ENCODE measurements at places on chromosomes 1 and 21.

- DNase-seq = no peak
Measured at GRCh38 chr1:221159608-221160007, 280.4 kb downstream of the HLX start.

DNA sequence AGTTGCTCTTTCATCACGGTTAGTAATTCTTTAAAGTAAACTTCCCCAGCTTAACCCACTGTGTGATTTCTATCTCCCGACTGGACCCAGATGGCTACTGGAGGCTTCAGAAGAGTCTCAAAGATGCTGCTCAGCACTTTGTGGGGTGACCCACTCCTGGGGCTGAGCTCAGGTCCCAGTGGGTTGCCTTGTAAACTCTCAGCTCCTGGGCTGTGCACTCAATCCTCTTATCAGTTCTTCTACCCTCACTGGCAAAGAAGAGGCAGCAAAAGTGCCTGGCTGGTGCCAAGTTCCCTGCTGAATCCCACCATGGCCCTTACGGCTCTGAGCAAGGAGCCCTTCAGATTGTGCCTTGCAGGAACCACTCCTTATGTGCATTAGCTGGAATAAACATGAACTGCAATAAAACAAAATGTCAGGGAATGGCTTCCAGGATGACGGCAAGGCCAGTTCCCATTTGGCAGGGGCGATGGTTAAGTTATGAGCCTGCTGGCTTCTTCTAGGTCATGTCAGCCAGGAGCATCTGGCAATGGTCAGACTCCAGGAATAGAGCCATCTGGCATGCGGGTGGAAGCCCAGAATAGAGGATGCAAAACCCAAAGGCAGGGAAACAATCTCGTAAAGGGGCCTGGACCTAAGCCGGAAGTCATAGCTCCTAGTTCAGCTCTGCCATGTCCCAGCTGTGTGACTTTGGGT lies 6.8 kb downstream of the MYOC start:
- no peak for DNase-seq

DNA sequence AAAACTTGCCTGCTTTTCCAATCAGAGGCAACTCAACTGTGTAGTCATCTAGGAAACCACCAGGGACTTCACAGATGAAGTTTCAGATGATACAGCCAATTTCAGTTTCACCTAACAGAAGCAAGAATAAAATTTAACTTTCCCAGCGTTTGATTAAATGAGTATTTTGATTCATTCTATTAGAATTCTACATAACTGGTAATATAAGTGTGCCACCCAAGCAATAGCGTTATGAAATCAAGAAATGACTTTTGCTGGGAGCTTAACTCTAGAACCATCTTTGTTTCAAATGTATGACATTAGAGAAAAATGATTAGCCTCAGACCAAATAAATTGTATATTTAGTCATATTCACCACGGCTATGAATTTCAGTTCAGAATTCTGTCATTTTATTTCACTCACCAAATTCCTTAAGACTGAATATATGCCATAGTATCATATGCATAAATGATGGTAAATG lies 239.3 kb downstream of the NRIP1 start:
- DNase-seq = no peak

DNA sequence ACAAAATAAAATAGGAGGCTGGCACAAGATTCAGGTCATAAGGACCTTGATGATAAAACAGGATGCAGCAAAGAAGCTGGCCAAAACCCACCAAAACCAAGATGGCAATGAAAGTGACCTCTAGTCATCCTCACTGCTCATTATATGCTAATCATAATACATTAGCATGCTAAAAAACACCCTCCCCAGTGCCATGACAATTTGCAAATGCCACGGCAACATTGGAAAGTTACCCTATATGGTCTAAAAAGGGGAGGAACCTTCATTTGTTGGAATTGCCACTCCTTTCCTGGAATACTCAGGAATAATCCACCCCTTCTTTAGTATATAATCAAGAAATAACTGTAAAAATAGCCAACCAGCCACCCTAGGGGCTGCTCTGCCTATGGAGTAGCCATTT lies 108.8 kb upstream of the GRIK1 start:
- DNase-seq = no peak

DNA sequence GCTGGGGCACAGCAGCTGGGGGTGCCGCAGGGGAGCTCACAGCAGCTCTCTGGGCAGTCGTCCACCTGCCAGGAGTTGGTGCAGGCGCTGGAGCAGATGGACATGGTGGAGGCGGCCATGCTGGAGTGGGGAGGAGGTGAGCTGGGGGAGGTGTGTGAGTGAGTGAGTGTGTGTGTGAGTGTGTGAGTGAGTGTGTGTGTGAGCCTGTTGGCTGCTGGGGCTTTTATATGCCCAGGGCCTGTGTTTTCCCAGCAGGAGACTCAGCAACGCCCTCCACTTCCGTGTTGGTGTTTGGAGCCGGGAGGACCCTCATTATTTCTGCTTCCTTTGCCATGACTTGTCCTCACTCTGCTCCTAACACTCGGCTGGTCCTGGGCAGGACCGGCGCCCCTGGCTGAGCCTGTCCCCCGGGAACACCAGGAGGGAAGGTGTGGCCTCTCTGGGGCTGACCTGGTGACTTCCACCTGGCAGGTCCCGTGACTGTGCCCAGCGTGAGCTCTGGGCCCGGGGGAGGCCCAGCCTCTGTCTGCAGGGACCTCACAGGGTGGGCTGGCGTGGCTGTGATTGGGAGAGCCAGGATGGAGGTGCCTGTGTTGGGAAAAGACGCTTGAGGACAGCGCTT lies at the start of gene KRTAP10-2:
TSS of gene KRTAP10-2 (minus strand) at position 166 of the 622 bp plus-strand sequence. CDS start at position 119, 47 bp downstream.
- DNase-seq = no peak

- DNase-seq = no peak
Measured at GRCh38 chr1:206960676-206961386, 9.4 kb downstream of the FCAMR start.

DNA sequence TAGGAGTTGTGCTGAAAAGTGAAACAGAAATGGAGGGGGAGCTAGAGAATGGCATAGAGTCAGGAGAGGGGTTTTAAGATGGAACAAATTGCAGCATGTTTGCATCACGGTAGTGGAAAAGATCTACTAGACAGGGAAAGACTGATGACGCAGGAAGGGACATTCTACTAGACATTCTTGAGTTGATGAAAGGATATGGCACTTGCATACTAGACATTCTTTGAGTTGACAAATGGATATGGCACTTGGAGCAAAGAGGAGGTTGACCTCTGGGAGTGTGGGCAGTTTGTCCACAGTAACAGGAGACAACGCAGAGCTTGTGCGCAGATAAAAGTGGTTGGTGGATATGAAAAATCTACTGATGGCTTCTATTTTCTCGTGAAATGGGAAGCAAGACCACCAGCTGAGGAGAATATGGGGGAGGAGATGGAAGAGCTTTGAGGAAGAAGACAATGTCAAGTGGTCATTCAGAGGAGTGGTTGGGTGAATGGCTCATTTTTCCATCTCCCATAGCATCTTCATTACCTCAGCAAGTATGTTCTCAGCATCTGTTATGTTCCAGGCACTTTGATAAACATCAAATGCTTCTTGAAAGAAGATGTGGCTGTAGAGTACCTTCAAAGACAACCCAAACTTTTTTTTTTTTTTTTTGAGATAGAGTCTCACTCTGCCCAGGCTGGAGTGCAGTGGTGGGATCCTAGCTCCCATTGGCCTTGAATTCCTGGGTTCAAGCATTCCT lies 2.4 kb upstream of the CTPS1 start:
- no peak for DNase-seq

- no peak for DNase-seq
Measured at GRCh38 chr1:230277201-230278025, 148.7 kb downstream of the PGBD5 start.

DNA sequence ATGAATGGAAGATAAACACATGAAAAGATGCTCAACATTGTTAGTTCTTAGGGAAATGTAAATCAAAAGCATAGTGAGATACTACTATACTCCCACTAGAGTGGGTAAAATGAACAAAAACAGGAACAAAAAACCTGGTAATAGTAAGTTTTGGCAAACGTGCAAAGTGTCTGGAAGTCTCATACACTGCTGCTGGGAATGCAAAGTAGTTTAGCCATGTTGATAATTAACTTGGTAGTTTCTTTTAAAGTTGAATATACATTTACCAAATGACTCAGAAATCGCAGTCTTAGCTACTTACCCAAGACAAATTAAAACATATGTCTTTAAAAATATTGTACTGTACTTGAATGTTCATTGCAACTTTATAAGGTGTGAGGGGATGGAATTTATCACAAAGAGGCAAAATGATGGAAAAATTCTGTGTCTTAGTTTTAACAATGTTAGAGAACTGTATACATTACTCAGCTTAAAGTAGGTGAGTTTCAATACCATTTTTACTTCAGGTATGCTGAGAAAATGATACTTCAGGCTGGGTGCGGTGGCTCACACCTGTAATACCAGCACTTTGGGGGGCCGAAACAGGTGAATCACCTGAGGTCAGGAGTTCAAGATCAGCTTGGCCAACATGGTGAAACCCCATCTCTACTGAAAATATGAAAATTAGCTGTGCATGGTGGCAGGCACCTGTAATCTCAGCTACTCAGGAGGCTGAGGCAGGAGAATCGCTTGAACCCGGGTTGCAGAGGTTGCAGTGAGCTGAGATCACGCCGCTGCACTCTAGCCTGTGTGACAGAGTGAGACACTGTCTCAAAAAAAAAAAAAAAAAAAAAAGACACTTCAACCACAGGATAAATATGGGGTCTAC lies 102.3 kb downstream of the PDE4B start:
- DNase-seq = no peak

DNA sequence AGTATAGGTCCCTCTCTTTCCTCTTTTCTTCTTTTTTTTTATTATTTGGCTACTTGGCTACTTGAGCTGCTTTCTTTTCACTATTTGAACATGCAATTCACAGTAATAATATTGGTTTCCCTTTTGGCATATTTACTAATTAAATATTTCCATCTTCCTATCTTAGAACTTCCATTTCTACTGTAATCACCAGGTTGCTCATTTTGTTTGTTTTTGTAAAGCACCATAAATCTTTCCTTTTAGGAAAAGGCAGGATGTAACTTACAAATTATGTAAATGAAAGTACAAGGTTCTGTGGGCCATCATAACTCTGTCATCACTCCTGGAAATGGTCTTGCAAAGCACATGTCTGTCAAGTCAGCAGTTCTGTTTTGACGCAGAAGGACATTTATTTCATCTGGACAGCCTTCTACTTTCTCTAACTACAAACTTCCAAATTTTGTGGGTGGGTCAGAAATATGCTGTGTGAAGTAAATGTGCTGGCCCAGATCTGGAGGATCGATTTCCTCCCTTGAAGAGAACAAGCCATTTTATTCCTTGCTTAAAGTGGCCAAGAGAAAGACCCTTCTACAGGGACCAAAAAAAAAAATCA lies 71.7 kb upstream of the TNFSF18 start:
- no peak for DNase-seq

GRCh38 chr1:221078260-221078965 lies 199.2 kb downstream of the HLX start:
- no peak for DNase-seq

GRCh38 chr21:38712071-38712470 lies 93.7 kb upstream of the ETS2 start:
- DNase-seq = no peak

DNA sequence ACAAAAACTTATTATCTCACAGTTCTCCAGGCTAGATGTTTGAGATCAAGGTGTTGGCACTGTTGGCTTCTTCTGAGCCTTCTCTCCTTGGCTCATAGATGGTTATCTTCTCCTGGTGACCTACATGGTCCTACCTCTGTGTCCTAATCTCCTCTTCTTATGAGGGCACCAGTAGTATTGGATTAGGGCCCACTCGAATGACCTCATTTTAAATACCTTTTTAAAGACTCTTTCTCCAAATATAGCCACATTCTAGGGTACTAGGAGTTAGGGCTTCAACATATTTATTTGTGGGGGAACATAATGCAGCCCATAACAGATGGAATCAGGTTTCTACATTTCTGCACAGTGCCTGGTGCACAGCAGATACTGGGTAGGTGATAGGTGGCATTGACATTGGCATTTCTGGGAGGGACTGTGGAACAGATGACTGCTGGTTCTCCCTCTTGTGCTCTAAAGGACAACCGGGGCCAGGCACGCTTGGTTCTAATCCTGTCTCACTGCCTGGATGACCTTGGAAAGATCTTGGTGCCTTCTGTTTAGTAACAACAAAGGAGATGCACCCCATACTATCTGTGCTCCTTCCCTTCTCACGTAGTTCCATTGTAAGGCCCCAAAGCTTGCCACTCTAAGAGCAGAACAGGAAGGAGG lies 140.3 kb downstream of the PLPP3 start:
- no peak for DNase-seq

DNA sequence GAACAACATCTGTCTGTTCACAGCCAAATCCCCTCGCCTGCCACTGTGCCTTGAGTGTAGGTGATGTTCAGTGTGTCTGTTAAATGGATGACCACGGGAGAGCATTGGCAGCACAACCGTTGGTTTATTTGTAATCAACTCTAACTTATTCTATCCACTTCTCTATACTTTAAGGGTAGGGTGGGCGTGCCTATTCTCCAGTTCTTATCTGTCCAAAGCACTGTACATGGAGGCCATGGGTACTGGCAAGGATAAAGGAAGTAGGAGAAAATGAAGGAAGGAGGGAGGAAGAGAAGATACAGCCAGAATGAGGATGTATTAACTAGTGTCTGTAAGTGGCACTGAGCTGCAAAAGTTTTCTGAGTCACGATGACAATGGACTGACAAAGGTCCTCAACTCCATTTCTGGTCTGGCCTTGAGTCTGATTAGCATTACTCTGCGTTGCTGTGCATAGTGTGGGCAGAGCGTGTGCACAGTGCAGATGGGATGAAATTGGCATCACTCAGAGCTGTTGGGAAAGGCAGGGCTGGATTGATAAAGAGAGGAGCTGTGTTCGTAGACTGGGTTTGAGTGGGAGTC lies 7.1 kb downstream of the RHOU start:
- no peak for DNase-seq

- DNase-seq = no peak
Measured at GRCh38 chr1:173222149-173223030, 15.3 kb upstream of the TNFSF4 start.

DNA sequence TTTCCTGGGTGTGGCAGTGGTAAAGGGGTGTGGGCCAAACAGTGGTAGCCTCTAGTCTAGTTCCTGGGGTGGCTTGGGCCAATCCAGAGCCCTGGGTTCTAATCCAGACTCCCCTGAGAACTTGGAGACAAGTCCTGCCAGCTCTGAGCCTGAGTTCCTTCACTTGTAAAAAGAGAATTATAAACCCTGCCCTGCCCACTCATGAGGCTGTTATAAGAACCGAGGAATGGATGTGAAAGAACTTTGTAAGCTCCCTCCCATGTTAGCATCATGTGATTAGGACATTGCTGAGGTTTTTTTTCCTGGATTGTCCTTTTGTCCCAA lies 131.0 kb downstream of the RRAGC start:
- DNase-seq = no peak

- DNase-seq = no peak
Measured at GRCh38 chr1:228809621-228810394, 74.5 kb downstream of the RHOU start.
